GM06990 (cell line): ENCODE measurements at places on chromosomes 1 and 21.
A peak's percentile ranks its signal among the peaks of the same experiment; 100 is the strongest.

- no peak for DNase-seq
These were observed 8.9 kb downstream of the HYI start for GRCh38 chr1:43444836-43445235.

GRCh38 chr1:92480200-92480812, 6.4 kb downstream of the GFI1 start:
- no peak for DNase-seq

GRCh38 chr21:15212206-15212605, 147.4 kb upstream of the NRIP1 start:
- DNase-seq = no peak

DNA sequence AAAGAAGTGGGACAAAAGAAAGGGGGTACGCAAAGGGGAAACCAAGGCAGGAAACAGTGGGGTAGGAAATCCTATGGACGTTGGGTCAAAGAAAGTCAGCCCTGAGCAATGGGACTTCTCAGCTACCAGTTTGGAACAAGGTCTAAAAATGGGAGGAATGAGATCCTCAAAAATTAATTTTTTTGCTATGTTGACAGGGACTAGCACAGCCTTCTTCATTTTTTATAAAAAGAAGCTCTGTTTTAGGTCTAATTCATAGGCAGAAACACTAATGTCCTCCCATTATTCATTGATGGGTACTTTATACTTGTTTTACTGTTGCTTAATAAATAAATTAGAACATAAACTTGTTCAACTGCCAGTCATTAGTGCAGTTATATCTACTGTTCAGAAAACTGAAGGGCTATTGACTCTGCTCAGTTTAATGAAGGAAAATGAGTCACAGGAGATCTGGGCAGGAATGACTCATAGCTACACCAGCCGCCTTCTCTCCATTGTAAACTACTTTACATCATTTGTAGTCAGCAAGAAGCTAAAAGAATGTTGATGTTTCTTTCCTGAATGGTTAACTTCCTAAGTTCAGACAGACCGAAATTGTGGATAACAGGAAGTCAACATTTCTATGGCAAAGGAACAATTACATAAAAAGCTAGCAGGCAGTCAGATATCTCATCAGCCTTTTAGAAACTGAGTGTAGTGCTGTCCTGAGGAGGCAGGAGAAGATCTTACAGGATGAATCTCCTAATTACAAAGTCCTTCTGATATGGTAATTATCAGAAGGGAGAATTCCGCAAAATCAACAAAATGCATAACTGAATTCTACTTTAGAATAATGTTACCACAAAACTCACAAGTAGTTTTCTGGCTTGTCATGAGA, 356.4 kb upstream of the PKN2 start:
- DNase-seq = peak; percentile 1

DNA sequence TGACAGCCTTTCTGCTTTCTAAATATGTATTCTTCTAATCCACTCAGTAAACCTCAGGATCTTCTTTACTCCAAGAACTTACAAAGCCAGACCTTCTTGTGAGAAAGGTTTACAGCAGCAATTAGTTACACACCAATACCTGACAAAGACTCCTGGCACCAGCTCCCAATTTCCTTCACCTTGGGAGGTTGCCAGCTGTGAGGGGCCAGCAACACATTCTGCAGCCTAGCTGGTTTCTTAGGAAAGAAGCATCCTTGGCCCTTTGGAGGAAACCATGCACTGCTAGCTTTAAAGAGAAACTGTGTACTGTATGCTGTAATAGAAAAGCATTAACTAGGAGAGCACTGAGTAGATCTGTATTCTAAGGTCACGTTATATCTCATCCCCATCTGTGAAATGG, 10.8 kb downstream of the FYB2 start:
- DNase-seq = no peak

DNA sequence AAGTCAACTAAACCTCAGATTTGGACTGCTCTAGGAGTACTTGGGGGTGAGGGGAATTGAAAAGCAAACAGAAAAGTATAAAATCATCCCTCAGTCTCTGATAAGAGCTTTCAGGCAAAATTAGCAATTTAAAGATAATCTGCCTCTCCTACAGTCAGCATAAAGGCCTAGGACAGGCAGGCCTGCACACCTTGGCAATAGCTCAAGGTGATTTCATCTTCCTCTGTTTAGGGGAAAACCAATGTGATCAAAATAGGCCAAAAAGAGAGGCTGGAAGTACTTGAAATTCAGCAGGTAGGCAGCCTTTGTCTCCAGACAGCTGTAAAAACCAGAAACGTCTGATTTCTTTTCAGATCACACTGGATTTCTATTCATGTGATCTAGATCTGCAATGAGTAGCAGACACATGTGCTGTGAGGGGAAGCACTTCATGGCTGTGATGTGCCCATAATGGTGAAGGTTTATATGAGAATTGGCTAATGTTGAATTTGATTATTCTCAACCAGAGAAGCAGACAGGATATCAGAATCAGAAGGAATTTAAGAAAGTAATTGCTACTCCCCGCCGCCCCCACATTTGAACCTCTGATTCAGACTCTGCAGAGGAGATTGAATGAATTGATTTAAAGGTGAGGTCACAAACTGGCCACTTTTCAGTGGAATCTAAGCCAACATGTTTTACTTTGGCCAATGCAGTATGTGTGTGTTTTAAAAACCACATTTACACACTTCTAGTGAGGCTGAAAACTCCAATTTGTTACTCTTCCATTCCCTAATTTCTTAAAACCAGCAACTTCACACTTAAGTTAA, 45.8 kb upstream of the DNASE2B start:
- DNase-seq = no peak

- DNase-seq = no peak
These were observed 604.6 kb downstream of the LRRIQ3 start for GRCh38 chr1:73593364-73593763.

GRCh38 chr1:40887012-40887378, 24.8 kb upstream of the CITED4 start:
- no peak for DNase-seq

- DNase-seq = no peak
These were observed 10.5 kb upstream of the SHE start for GRCh38 chr1:154512760-154513159.

- DNase-seq = no peak
These were observed 14.0 kb upstream of the S100B start for GRCh38 chr21:46618738-46619379.

- DNase-seq = no peak
These were observed 4.4 kb downstream of the FAM20B start for GRCh38 chr1:179030130-179030529.

- DNase-seq = no peak
These were observed 19.9 kb upstream of the SAMD11 start for GRCh38 chr1:903721-904271.

DNA sequence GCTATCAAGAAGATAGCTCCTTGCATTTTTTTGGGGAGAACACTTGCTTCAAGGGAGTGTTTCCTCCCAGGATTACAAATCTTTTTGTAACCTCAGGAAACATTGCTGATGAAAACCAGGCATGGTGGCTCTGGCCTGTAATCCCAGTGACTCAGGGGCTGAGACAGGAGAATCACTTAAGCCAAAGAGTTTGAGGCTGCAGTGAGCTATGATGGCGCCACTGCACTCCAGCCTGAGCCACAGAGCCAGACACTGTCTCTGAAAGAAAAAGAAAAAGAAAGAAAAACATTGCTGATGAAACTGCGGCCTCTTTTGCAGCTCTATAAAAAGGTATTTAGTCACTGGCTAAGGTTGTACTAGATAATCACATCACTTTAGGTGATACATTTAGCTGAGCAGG, 7.3 kb downstream of the RNU1-2 start:
- no peak for DNase-seq

DNA sequence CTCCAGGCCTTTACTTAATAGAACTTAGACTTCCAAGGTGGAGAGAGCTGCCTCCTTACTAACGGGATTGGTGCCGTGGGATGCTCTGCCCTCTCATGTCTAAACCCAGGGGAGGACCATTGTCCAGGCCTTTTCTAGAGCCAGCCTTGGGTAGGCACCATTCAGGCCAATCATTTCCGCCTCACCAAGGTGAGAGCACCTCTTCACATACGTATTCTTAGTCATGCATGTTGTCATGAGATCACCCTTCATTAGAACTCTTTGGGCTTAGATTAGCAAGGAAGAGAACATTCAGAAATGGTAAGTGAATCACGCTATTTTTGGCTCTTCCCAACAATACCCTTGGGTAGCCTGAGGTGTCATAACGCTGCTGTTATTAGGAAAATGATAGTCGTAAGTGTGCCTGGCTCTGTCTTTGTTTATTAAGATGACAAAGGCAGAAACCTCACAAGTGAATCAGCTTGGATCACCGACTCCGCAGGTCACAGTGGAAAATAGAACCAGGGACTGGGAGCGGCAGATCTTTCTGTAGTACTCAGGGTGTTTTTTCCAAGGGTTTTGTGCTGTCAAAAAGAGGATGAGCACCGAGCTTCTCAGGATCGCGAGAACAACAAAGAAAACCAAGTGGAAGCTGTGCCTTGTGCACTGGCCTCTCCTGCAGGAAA, 55.0 kb downstream of the HUNK start:
- no peak for DNase-seq

GRCh38 chr1:163528710-163529348, 207.1 kb downstream of the NUF2 start:
- no peak for DNase-seq

GRCh38 chr1:154623358-154623757, 15.4 kb upstream of the ADAR start:
- DNase-seq = no peak

- DNase-seq = no peak
These were observed at the start of gene DIRAS3 for GRCh38 chr1:68049941-68050878. TSS of gene DIRAS3 (minus strand) at chr1:68050627. CDS start at chr1:68047297, 3,330 bp downstream.

DNA sequence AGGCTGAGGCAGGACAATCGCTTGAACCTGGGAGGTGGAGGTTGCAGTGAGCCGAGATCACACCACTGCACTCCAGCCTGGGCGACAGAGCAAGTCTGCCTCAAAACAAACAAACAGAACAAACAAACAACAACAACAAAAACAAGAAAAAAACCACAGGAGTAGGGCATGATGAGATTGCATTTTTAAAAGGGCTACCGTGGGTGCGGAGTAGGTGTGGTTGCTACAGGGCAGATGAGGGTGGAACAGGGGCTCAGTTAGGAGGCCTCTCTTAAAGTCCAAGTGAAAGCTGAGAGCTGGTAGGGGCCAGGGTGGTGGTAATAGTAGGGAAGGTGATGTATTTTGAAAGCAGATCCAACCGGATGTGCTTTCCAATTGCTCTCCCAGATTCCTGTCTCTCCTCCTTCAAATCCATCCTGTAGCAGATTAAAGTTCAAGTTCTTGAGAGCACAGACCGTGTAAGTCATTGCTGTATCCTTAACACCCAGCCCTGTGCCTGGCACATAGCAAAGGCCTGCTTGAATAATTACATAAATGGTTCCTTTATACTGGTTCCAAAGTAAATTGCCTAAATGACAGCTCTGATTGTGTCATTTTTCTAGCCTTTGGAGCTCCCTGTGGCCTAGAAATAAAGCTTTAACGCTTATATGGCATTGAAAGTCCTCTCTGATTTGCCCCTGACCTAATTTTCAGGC, 4.2 kb upstream of the LINGO4 start:
- DNase-seq = no peak

DNA sequence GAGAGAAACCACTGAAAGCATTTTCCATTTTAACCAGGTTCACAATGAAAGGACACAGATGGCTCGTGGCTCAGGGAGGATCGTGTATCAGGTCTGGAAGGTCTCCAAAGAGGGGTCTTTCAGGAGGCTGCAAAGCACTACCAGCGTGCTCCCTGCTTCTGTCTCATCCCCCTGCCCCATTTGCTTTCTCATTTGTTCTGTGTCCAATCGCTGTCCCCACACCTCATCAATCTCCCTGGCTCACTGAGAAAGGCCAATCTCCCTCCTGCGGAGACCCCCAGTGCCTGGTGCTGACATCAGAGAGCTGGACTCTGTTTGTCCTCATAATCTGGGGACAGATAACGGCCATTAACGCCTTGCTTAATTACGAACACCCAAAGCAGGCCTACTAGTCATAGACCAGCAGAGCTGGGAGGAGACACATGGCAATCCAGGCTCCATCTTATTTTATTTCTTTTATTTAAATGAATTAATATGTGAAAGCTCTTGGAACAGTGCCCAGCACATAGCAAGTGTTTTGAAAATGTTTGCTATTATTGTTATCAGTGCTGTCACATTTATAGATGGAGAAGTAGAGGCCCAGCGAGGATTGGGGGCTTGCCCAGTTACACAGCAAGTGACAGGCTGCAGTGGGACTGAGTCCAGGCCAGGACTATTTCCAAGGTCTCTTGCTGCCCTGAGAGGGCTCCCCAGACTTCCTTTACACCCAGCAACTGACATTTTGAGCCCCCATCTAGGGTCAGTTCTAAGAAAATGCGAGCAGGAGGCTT, 341.0 kb upstream of the USP24 start:
- DNase-seq = no peak

DNA sequence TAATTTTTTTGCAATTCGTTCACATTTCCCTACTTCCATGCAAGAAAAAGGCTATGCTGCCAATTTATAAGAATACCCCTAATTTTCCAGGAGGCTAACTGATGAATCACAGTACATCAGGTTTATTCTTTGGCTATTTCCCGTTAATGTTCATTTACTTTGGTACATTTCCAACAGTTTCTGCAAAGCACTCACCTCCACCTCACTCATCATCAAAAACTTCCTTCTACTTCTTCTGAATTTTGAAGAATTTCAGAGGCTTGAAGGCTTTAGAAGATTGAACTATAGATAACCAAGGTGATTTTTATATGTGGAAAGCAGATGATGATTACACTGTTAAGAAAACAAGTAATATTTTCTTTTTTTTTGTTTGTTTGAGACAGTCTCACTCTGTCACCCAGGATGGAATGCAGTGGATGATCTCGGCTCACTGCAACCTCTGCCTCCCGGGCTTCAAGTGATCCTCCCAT, 60.5 kb upstream of the HP1BP3 start:
- no peak for DNase-seq

DNA sequence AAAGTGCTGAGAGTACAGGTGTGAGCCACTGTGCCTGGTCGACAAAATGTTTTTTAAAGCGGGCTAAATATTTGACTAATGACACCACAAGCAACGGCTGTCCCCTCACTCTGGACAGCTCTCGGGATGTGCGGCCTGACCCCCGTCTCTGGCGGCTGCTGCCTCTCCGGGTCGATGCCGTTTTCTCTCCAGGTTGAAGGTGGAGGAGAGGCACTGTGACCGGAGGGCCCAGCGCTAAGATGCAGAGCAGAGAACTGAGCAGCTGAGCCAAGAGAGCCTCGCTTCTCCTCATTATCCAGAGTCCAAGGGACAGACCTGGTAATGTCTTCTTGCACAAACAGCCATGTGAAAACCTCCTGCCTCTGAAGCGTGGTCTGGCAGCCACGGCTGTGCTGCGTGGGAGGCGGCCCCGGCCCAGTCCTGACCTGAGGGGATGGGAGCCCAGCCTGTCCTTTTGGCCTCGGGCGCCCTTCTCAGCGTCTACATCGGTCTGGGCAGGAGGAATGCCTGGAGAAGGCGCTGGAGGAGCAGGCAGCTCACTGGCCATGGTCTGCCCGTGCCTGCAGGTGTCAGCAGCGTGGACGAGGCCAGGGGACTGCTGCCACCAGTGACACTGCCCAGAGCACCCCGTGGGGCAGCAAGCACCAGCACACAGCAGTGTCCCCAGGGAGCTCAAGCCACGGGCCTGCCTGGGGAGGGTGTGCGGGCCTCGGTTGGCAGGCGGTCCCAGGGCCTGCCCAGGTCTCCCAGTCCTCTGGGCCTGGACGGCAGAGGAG, 10.3 kb downstream of the MORN1 start:
- DNase-seq = peak; percentile 10

GRCh38 chr21:34889676-34890469, 159.2 kb downstream of the RUNX1 start:
- DNase-seq = peak; percentile 84
